ENCODE measurements at places on chromosomes 1 and 21. TPM values are rescaled to one million over a fixed set of nuclear protein-coding genes. Genes with fewer than 3 reads are reported as not detected.

- DNase-seq, result no peak
These were observed 152.3 kb downstream of the SNX7 start for GRCh38 chr1:98813738-98814309.

- no peak for DNase-seq
These were observed 1681.0 kb downstream of the NCAM2 start for GRCh38 chr21:22679207-22679606.

- no peak for DNase-seq
These were observed 47.1 kb downstream of the PTGS2 start for GRCh38 chr1:186633116-186633515.

DNA sequence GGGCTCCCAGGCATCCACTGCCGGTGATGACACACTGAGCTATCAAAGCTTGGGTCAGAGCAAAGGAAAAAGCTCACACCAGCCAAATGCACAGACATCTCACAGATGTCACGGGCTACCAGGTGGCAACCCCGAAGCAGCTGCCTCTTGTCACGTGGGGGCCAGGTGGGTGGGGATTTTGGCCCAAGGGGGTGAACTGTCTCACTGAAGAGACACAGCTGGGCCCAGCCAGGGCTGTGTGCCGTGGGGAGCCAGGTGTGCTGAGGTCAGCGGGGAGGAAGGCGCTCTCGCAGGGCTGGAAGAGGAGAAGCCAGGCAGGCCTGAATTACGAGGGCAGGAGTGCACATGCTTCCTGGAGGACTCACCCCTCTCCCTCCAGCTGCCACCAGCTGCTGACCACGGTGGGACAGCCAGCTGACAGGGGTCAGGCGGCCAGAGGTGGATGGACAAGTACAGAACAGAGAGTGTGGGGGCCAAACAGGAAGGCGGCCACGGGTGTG is 32.4 kb downstream of the KCNN3 start:
- no peak for DNase-seq

Gene SLC25A44
- total RNA-seq, result 61.0 TPM

Gene RNU1-4
- total RNA-seq, result 1,962 TPM

Gene CASZ1
- total RNA-seq, result 6.9 TPM
